ENCODE measurements at places on chromosomes 3 and 15.

DNA sequence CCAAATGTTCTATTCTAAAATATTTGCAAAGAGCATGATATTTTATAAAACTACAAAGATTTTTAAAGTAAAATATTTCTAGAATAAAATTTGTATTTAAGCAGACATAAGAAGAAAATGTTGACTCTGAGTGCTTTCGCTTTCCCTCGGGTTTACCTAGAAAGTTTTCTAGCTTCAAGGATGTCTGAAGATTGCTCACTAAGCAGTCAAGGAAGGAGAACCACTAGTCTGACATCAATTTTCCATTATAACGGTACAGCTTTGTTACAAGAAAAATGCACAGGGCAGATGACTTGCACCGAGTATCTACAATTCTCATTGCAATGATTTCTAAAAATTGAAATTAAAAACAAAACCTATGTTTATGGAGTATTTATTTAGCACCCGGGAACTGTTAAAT, 14.2 kb downstream of the GPR15 start:
- DNase-seq: peak; percentile 26

DNA sequence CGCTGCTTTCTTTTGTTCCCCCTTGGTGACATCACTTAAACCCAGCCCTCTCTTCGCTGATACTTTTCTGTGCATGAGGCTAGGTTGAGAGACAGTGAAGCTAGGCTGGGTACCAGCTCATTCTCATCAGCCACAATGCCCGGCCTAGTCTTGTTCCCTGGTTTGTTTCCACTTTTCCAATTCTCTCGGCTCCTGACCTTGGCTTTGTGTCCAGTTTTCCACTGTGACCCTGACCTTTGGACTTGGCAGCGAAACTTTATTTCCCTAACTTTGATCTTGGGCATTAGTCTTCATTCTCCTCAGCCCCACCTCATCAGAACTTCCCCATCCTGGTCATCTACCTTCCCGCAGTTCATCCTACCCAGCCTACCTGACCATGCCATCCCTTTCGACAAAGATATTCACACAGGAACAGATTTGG, 908 bp upstream of the ADPGK start:
- DNase-seq: no peak

DNA sequence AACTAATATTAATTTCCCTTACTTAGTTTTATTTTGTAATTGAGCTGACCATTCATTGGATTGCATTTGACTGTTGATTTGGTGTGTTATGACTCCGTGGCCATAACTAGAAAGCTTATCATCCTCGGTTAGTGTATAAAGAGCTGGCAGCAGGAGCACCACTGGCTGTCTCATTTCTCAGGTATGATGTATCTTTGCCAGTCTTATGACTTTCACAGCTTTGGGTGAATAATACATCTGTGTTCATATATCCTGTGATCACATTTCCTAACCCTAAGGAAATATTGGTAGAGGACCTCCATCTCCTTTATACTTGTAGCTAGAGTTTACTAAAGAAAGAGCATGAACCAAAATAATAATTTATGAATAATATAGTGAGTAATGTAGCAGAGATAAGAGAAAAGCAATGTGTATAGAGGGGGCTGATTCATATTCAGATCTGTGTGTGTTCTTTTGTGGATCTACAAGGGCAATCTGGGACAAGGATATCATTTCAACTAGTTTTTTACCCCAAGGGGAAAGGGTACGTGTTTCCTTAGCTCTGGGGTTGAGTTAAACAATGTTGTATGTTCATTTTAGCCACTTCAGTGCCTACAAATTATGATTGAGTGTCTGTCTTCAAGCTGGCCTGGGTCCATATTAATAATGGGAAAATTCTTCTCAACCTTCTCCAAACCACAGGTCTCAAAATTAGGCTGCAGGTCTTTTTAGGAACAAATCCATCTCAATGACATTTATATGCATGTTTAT, 901.7 kb downstream of the NTRK3 start:
- no peak for DNase-seq

DNA sequence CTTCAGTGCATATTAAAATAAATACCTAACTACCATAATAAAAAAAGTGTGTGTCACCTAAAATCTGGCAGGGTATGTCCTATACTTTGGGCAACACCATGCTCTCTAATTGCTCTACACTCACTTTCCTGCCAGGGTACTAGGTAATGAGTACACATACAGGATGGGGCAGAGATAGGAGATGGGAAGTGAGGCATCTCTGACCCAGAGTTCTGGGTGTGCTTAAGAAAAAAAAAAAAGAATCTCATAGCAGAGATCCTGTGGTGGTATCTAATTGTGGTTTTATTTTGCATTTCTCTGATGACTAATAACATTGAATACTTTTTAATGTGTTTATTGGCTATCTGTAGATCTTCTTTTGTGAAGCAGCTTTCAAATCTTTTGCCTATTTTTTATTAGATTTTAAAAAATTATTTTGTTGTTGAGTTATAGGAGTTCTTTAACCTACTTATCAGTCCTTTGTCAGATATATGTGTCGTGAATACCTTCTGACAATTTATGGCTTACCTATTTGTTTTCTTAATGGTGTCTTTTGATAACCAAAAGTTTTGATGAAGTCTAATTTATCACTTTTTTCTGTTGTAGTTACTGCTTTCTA, 48.0 kb downstream of the EEFSEC start:
- DNase-seq: no peak

DNA sequence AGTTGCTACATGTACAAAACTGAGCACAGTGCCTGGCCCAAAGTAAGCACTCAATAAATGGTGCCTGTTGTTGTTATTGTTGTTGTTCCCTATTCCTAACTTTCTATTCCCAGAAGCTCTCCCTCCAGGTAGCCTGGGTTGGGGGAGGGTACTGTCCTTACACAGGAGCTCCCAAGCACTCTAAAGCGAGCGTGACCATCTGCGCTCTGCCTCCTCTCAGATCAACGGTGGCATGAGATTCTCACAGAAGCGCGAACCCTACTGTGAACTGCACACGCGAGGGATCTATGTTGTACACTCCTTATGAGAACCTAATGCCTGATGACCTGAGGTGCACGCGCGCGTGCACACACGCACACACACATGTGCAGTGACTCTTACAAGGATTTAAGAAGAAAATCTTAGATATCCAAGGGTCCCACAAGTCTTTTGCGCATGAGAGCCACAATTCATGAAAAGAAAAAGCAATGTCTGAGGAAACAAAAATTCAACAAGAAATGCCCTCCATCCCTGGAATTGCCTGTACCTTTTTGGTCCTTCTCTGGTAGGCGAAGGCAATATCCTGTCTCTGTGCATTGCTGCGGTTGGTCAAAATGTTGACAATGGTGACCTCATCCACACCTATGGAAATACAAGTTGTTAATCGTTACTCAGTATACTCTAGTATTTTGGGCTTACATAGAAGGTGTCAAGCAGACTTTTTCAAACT, 33.7 kb downstream of the ANXA2 start:
- DNase-seq: no peak

DNA sequence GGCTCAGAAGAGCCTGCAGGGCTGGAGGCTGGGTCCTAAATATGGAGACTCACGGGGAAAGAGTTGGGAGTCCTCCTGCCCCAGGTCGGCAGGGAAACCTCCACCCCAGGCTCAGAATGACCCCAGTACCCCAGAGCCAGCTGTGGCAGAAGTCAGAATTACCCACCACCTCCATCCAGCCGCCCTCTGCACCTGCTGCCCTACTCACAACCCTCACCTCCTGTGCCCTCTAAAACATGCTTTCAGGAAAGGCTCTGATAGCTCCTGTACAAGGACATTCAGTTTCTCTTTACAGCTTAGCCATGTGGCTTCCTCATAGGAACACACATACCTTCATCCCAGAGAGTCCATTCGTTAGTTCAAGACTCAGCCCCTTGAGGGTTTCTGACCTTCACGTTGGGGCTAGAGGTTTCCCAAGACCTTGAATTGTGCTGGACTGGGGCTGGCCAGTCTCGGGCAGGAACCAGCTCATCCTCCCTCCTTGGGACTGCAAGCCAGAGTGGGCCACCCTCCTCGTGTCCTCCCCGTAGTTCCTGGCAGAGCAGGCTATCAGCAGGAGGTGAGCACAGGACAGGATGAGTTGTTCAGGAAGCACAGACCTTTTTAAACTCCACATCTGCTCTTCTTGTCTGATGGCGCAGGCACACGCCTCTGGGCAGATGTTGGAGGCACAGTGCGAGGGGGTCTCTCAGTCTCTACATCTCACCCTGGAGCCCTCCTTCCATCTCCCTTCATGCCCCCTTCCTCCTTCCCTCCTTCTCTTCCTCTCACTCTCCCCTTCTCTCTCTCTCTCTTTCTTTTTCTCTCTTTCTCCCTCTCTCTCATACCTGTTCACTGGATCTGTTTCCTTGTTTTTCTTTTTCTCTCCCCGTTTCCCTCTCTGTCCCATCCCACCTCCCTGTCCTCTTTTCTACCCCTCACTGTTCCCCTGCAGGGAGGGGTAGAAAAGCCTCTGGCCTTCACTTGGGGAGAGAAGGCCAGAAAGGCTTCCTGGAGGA, 55.9 kb upstream of the NR2C2 start:
- no peak for DNase-seq
